HAP-1 (cell line): ENCODE measurements at places on chromosomes 3 and 15.

DNA sequence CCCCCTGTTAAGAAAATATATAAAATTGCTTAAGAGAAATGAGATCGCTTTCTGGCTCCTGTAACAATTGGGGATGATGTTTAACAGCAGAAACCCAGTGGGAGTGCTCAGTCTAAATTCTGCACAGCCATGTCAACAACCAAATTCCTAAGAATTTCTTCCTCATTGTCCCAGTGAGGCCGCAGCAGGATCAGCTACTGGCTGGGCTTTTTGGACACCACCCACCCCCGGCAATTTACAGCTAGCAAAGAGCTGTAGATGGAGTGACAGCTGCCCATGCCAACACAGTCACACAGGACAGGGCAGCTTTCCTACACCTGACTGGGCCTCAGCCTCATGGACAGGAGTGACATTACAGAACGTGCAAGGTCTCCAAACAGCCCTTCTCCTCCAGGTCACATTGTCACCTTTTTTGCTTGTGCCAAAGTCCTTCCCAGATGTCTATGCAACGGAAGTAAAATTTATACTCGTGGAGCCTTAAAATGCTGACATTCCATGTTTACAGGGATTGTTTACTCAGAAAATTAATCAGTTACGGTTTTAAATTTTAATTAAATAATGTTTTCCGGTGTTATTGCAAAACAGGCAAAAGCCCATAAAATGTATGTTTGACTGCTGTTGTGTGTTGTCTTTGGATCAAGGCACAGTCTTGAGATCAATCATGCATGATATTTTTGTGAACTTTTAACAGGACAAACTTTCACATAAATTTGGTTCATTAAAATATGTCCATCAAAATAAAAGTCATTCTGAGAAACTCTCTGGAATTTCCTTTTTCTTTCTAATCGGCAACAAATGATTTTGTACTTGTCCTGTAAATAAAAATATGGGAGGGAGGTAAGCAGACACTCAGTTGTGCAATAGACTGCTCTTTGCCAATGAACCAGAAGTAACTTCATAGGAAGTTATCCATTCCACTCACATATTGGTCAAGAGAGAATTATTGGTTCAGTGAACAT, 943.2 kb downstream of the MCTP2 start:
- DNase-seq: no peak

DNA sequence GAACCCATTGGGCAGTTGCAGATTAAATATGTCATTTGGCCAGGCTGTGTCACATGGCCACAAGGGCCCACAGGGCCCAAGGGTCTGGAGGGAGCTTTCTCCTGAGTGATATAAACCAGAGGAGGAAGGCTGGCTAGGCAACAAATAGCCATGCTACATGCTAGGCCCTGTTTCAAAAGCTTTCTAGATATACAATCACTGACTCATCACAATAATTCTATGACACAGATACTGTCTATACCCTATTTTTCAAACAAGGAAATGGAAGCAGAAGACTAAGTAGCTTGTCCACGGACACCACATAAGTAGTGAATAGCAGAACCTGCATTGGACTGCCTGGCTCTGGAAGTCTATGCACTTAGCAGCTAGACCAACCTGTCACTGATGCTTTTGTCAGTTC, 625.4 kb downstream of the NTRK3 start:
- DNase-seq: no peak

DNA sequence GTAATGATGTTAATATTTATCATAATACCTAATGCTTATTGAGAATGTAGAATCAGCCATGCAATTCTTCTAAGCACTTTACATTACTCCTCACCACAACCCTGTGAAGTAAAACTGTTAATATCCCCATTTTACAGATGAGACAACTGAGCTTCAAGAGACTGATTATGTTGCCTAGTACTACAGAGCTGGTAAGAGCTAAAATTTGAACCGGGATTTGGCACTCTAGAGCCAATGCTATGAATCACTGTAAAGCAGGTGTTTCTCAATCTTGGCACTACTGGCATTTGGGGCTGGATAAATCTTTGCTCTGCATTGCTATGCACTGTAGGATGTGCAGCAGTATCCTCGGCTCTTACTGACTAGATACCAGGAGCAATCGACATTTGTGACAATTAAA, 367.7 kb downstream of the MAGI1 start:
- DNase-seq: no peak

- DNase-seq: no peak
Observed at GRCh38 chr15:44028349-44028748, 166.7 kb downstream of the FRMD5 start.

DNA sequence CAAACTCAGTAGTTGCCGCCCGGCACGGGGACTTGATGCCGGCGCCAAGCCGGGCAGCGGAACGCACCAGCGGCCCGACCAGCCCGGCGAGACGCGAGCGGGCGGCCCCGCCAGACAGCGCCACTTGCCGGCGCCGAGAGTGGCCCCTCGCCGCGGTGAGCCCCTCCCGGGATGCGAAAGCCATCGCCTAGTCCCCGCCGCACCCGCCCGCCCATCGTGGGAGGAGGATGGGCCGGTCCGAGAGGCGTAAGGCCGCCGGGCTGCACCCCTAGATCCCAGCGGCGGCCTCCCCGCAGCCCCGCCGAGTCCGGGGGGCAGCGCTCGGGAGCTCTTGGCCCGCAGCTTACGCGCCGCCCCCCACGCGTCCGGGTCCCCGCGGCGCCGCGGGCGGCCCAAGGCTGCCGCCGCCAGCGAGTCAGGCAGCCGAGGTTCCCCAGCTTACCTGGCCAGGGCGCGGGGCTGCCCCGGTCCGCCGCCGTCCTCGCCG, 609 bp downstream of the GOLGA8A start:
- peak; percentile 62 for DNase-seq
